Left kidney (tissue), 8 donors: ENCODE measurements at places on chromosomes 12 and 14. TPM values are rescaled to one million over a fixed set of nuclear protein-coding genes. Genes with fewer than 3 reads are reported as not detected.

The TTC9 gene
- polyA plus RNA-seq = 2.8 TPM

The KRT86 gene
- polyA plus RNA-seq = not detected

The NPAS3 gene
- polyA plus RNA-seq = 8.7 TPM

The COPS7A gene
- polyA plus RNA-seq = 61.9 TPM

The ATP6V1D gene
- polyA plus RNA-seq = 140 TPM

The ESR2 gene
- 2.0 TPM for polyA plus RNA-seq

The SLC39A2 gene
- polyA plus RNA-seq = 1.3 TPM

The GLI1 gene
- 23.9 TPM for polyA plus RNA-seq

The CFAP251 gene
- 14.5 TPM for polyA plus RNA-seq

The CDCA3 gene
- polyA plus RNA-seq = 42.7 TPM

The CD69 gene
- polyA plus RNA-seq = 1.3 TPM

The PRORP gene
- 32.7 TPM for polyA plus RNA-seq

The CHFR gene
- 31.6 TPM for polyA plus RNA-seq

The KERA gene
- polyA plus RNA-seq = not detected

The KCNH5 gene
- 0.23 TPM for polyA plus RNA-seq

The DYRK2 gene
- polyA plus RNA-seq = 27.4 TPM

The TRIP11 gene
- polyA plus RNA-seq = 45.8 TPM

The PAX9 gene
- 0.33 TPM for polyA plus RNA-seq

The PPP1R36 gene
- polyA plus RNA-seq = 1.5 TPM

The FAM186B gene
- polyA plus RNA-seq = 3.1 TPM

The PGF gene
- 5.5 TPM for polyA plus RNA-seq

The OTOGL gene
- polyA plus RNA-seq = 0.95 TPM

The GRIP1 gene
- 26.9 TPM for polyA plus RNA-seq

The FGF23 gene
- 0.05 TPM for polyA plus RNA-seq

The CISTR gene
- polyA plus RNA-seq = not detected

The SLC16A7 gene
- 6.6 TPM for polyA plus RNA-seq

The GARIN6 gene
- not detected for polyA plus RNA-seq

The NRXN3 gene
- polyA plus RNA-seq = 9.0 TPM

The POLE2 gene
- polyA plus RNA-seq = 34.7 TPM

The SDSL gene
- 9.0 TPM for polyA plus RNA-seq

The NTN4 gene
- 99.8 TPM for polyA plus RNA-seq

The CLEC1A gene
- 4.3 TPM for polyA plus RNA-seq

The POTEG gene
- polyA plus RNA-seq = not detected

The NUAK1 gene
- 9.9 TPM for polyA plus RNA-seq

The CLEC4E gene
- polyA plus RNA-seq = 1.8 TPM

The CRIP2 gene
- 87.4 TPM for polyA plus RNA-seq

The KRT5 gene
- polyA plus RNA-seq = 0.22 TPM

The PLBD2 gene
- polyA plus RNA-seq = 20.6 TPM

The TMEM119 gene
- 15.0 TPM for polyA plus RNA-seq

The EGLN3 gene
- 19.8 TPM for polyA plus RNA-seq

The TM7SF3 gene
- polyA plus RNA-seq = 93.8 TPM

The RABGGTA gene
- polyA plus RNA-seq = 18.8 TPM

The CEP170B gene
- 11.7 TPM for polyA plus RNA-seq

The MYF6 gene
- polyA plus RNA-seq = 0.15 TPM

The PTPRB gene
- polyA plus RNA-seq = 17.9 TPM

The LRIG3 gene
- 43.7 TPM for polyA plus RNA-seq

The MYF5 gene
- polyA plus RNA-seq = not detected

The TMEM253 gene
- 1.3 TPM for polyA plus RNA-seq

The KLHL33 gene
- 0.60 TPM for polyA plus RNA-seq

The CYP46A1 gene
- 3.4 TPM for polyA plus RNA-seq

The BORCS5 gene
- polyA plus RNA-seq = 9.0 TPM

The POTEM gene
- polyA plus RNA-seq = not detected

The RNASE9 gene
- polyA plus RNA-seq = not detected

The DNAJC22 gene
- polyA plus RNA-seq = 30.2 TPM

The VASH1 gene
- polyA plus RNA-seq = 36.7 TPM
